ENCODE measurements at places on chromosomes 6 and 20.

- no peak for DNase-seq
Measured at GRCh38 chr6:122068291-122068769, 331.1 kb upstream of the HSF2 start.

- DNase-seq: no peak
Measured at GRCh38 chr6:169837529-169838250, 86.3 kb downstream of the ERMARD start.

DNA sequence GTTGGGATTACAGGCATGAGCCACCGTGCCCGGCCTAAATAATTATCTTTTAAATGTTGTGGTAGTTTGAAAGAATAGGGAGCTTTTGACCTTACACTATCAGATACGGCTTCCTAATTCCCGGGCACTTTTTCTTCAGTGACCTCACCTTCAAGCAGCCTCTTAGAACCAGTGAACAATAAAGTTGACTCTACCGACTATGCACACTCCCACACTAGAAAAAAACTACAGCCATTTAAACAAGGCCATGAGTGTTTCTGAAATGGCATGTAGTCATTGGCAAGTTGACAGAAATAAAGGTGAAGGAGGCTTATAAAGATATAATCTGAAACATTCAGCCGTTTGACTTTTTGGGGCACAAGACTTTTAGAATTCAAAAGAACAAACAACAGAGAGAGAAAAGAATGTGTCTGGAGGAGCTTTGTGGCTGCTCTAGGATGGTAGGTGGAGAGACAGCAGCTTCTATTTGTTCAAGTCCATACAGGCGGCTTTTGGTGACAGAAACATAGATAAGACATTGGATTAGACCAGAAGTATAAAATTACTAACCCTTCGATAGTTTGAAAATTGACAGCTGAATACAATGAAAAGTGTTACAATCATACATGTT, 75.2 kb downstream of the GJA1 start:
- DNase-seq: no peak

- DNase-seq: no peak
Measured at GRCh38 chr20:5776077-5776476, 25.9 kb downstream of the SHLD1 start.

GRCh38 chr6:88708197-88708744, 255.1 kb downstream of the RNGTT start:
- DNase-seq: no peak

DNA sequence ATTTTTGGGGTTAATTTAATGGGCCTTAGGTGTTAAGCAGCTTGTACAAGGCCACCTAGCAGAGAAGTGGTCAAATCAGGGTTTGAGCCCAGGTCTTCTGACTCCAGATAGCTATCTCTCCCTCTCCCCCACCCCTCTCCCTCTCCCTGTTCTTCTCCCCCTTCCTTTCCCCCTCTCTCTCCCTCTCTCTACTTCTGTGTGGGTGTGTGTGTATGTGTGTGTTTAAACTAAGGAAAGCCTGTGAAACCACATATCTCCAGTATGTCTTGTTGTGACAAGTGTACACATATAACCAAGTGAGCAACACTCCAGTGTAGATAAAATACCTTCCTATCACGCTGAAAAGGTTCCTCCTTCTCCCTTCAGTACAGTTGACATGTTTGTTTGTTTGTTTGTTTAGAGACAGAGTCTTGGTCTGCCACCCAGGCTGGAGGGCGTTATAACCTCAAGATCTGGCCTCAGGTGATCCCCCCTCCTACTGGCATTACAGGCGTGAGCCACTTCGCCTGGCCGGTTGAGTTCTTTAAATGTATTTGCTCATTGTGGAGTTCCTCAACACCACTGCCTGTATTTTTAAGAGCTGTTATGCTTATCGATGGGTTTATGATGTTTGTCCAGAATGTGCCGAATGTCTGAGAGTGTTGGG, 140.4 kb downstream of the JARID2 start:
- no peak for DNase-seq

DNA sequence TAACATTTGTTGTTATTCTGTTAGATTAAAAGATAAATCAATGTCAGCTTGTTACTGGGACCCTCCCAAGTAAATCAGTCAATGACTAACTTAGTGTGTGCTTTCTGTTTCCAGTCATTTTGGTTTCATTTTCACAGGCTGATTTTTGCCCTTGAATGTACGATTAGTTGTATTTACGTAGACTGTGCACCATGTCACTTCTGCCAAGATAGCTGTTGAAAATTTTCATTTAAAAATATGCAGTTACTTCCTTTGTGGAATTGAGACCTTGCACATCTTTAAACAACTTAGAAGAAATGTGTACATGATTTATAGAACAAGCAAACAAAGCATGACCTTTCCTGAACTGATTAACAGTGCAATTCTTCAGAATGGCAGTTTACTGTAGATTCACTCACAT, 944.8 kb upstream of the CITED2 start:
- DNase-seq: peak; percentile 20

DNA sequence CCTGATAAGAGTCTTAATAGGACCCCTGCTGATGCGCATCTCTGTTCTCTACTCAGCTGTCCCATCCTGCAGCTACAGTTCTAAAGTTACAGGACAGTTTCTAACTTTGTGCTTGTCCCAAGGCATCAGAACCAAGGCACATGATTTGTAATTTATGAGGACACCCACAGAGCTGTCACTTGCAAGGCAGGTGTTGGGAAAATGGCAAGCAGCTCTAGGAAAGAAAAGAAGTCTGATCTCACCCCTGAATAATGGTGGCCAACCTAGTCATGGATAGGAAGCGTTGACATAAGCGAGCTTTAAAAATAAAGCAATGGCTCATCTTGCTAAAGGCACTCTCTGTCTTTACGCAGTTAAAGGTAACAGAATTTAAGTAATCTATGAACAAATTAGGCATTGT, 127.6 kb upstream of the VGLL2 start:
- DNase-seq: no peak

- no peak for DNase-seq
Measured at GRCh38 chr6:32291543-32291942, 67.7 kb upstream of the NOTCH4 start.

DNA sequence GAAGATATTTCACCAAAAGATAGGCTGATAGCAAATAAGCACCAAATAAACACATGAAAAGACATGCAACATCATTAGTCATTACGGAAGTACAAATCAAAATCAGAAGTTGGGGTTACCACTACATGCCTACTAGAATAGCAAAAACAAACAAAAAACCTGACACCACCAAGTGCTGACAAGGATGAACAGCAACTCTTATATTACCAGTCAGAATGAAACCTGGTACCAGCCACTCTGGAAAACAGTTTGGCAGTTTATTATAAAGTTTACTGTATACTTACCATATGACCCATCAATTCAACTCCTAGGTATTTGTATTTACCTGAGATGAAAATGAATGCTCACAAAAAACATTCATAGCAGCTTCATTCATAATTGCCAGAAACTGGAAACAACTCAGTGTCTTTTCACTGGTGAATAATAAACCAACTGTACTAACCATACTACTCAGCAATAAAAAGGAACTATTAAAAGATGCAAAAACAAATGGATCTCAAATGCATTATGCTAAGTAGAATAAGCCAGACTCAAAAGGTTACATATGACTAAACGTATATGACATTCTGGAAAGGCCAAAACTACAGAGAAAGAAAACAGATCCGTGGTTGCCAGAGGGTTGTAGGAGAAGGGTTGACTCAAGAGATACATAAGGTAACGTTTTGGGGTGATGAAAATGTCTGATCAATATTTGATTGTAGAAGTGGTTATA, 33.0 kb downstream of the NUP153 start:
- DNase-seq: no peak

- no peak for DNase-seq
Measured at GRCh38 chr6:49406250-49406970, 56.6 kb downstream of the MMUT start.

DNA sequence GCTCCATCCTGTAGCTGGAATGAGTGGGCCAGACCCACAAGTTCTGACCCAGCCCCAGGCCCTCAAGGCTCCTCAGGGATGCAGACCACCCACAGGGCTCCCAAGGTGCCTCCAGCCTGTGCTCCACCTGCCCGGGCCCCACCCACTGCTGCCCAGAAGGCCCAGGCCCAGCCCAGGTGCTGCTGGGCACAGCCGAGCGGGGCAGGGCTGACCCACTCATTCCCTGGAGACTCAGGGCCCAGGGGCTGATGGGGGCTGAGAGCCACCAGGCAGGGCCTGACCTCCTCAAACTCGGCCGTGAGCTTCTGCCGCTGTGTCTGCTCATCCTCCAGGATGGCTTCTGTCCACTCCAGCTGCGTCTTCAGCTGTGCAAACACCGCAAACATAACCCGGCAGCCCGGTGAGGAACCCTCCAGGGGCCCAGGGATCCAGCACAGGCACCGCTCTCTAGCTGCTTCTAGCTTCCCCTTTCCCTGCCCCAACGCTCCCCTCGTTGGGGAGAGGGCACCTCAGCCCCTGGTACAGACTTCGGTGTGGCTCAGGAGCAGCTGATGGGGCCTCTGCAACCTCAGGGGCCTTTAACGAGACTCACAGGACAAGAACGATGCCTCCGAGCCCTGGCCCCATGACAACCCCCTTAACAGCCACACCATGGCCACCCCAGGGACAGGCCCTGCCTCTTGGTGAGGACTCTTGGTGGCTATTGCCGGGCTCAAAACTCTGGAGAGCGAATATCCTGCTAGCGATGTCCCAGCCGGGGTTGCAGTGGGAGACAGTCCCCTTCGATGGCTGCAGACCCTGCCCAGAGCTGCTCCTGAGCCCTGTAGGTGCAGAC, 46.0 kb downstream of the DSTN start:
- no peak for DNase-seq

GRCh38 chr20:18440403-18440802, 26.4 kb downstream of the DZANK1 start:
- no peak for DNase-seq

DNA sequence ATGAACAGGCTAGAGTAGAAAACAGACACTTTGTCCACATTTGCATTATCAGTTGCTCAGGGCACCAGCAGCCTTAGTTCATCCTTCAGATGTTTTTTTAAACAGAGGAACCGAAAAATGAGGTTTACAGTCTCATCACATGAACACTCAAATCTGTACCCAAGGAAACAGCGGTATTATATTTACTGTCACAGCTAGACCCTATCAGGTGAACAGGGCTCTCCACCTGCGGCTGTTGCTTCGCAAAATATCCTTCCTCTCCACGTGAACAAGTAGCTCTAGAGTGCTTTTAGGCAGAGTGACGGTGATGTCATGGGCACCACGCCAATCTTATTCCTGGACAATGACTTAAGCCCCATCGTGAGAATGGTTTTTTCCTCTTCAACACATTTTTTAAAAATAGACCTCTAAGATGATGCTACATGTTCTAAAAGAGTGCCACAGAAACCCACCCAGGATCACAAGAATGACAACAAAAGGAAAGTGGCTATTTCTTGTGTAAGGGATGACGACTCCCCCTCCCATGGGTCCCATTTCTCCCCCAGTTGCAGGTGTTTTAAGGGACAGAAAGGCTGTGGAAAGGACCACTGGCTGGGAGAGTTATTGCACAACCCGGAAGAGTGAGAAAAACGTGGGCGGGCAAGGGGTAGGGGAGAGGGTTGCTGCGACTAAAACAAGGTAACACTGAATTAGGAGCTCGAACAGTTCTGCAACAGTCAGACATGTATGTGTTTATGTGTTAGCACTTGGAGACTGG, 77.7 kb downstream of the EFHC1 start:
- DNase-seq: no peak

DNA sequence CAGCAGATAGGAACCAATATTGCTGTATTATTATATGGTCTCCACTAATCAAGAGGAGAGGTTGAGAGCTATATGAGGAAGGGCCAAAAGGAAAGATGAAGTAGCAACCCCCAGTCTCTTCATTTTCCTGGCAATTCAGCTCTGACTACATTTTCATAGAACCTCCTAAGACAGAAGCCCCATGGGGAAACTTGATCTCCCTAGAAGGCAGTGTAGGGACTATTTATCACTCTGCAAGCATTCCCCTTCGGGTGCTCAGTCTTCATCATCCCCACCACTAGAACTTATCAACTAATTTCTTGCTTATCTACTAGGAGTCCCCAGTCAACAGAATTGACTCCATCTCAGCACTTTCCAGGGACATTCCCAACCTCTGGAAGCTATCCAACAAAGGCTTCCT, 25.5 kb upstream of the ITCH start:
- DNase-seq: no peak

GRCh38 chr6:43830775-43831174, 60.8 kb downstream of the VEGFA start:
- DNase-seq: no peak

DNA sequence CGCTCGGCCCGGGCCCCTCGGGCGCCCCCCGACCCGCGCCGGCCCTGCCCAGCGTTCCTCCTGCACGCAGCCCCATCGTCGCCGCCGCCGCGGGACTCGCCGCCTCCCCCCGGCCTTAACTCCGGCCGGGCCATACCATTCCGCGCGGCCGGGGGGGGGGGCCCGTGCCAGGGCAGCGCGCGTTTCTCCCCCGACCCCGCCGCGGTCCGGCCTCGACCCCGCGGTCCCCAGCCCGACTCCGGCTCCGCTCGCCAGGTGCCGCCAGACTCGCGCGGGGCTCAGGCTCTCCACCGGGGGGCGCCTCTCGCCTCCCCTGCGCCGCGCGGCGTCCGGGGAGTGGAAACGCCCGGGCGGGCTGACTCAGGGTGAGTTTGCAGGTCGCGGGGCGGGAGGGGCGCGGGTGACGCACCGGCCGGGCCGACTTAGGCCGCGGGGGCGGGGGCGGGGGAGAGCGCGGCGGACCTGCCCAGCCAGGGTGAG, at the start of gene SRXN1:
Gene SRXN1, minus strand, starts transcription at position 91 of the 480 bp plus-strand sequence. Its CDS starts 15 bp downstream, at position 76.
- DNase-seq: peak; percentile 70

DNA sequence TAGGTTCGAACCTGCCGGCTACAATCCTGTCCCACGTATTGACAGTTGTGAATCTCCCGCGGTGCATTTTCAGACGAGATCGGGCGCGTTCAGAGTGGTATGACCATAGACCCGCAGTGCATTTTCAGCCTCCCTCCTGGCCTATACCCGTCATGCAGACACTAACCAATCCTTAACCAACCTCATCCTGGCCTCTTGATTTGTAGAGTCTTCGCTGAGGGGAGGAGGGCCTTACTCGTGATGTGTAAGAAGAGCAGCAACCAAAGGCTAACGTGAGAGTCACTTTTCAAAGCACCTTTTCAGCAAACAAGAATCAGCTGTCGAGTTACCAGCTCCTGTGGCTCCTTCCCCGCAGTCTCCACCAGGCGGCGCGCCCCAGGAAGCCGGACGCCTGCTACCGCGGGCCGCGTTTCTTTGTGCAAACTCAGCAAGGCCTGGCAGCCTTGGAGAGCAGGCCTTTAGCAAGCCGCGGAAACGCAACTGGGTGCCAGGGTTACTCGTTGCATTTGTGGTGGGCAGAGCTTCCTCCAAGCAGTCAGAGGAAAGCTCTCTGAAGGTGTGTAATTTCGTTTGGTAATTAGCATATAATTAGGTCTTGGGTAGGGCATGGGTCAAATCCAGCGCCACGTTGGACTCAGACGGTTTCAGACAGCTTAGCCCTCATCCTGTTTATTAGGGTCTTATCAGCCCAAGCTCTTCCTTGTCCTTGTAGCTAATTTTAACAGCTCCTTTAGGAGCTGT, 139.8 kb downstream of the OR2B2 start:
- DNase-seq: peak; percentile 42

- no peak for DNase-seq
Measured at GRCh38 chr6:142155895-142156757, 9.1 kb downstream of the VTA1 start.

GRCh38 chr20:37596890-37597536, 69.3 kb upstream of the BLCAP start:
- no peak for DNase-seq
